Activated CD4-positive, alpha-beta T cell treated with anti-CD3 and anti-CD28 coated beads, Interleukin-10, Interleukin-2, amounts not matched to agents 100 ng/mL and 50 ng/mL, durations not matched to agents 16 hours and 8 hours (primary cell): ENCODE measurements at places on chromosomes 7 and 10.

DNA sequence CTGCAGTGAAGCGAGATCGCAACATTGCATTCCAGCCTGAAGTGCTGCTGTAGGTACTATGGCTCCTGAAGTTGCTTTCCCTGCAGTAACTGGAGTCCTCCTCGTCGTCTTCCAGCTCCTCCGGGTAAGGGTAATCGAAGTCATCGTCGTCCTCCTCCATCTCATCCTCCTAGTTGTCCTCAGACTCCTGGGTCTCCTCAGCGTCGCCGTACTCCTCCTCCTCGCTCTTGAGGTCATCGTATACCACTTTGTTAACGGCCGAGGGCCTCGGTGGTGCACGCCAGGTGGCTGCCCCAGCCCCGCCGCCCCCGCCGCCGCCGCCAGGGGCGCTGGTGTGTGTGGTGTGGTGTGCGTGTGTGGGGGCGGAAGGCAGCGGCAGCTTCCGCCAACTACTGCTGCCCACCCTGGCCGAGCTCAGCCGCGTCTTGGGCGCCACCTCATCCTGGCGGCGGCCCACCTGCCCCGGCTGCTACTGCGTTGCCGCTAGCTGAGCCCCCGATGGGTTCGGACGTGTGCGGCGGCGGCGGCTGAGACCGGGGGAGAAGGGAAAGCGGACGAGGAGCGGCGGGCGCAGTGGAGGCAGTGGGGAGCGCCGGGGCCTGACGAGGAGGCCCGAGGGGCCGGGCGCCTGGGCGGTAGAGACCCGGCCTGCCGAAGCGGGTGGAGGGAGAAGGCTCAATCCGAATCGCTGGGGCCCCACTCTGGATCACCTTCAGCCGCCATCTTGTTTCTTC, 11.8 kb upstream of the ACBD5 start:
- peak; percentile 87 for DNase-seq

- no peak for DNase-seq
Measured at GRCh38 chr10:20957744-20958143, 60.6 kb upstream of the NEBL start.

DNA sequence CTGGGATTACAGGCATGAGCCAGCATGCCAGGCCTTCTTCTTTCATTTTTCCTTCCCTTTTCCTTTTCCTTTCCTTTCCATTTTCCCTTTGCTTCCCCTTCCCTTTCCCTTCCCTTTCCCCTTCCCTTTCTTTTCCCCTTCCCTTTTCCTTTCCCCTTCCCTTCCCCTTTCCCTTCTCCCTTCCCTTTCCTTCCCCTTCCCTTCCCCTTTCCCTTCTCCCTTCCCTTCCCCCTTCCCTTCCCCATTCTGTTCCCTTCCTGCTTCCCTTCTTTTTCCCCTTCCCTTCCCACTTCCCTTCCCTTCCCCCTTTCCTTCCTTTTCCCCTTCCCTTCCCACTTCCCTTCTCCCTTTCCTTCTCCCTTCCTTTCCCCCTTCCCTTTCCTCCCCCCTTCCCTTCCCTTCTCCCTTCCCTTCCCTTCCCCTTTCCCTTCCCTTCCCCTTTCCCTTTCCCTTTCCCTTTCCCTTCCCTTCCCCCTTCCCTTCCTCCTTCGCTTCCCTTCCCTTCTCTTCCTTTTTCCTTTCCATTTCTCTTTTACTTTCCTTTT, 712.2 kb upstream of the POM121L12 start:
- no peak for DNase-seq

DNA sequence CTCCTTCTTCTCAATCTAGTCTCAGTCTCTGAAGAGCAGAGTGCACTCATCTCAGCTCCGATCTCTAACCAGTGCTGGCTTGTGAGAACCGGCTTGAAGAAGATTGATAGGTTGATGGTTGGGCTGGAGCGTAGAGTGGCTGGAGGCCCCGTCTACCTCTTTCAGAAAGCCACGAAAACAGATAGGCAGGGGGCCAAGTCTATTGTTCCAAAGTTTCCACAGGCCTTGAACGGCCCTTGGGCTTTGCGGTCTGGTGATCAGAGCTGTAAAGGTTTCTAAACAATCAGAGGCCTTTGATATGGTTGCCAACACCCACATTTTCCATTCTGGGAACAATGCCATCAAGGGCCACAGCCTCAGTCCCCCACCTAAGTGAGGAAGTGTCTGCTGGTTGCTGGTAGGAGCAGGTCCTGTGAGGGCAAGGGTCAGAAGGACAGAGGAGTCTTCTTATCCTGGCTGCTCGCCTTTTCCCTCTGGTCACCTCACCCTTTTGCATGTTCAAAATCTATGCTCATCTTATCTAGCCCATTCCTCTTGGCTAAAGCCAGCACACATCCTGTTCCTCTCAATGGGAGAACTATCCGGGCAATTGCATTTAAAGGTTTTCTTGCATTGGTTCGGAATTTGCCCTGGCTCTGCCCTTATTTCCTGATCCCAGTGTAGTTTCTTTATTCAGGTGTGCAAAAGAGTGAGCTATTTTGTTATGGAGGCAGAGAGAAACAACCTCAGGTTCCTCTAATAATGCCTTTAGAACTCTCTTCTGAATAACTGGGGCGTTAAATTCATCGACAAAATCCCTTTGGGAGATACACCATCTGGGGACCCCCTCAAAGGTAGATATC, 70.3 kb upstream of the KMT2E start:
- DNase-seq = peak; percentile 86

- no peak for DNase-seq
Measured at GRCh38 chr10:35480142-35480541, 125.0 kb upstream of the GJD4 start.

DNA sequence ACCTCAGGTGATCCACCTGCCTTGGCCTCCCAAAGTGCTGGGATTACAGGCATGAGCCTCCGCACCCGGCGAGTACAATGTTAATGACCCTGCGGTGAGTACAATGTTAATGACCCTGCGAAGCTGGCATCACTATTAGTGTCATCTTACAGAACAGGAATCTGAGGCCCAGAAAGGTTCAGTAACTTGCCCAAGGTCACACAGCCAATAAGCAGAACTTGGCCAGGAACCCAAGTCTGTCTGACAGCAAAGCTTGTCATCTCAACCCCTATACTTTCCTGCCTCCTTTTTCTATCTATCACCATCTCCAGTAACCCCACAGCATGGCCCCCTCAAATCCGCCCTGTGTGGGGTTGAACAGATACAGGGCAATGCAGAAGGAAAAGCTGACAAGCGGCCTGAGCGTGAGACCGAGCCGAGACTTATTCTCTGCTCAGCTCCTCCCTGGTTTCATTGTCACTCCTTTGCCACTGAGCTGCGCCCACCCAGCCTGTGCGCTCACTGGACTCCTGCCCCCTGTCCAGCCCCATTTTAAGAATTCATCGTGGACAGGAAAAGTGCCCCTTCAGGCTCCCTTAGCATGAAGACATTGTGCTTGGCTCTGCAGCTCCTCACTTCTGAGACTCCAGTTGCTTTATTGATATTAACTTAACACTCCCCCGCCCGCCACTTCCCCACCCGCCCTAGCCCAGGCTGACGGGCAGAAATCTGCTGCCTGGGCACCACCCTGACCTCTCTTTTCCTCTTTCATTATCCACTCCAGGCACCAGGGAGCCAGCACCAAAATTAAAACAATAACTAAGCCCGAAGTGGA, 58.1 kb upstream of the LBX1 start:
- DNase-seq = no peak

DNA sequence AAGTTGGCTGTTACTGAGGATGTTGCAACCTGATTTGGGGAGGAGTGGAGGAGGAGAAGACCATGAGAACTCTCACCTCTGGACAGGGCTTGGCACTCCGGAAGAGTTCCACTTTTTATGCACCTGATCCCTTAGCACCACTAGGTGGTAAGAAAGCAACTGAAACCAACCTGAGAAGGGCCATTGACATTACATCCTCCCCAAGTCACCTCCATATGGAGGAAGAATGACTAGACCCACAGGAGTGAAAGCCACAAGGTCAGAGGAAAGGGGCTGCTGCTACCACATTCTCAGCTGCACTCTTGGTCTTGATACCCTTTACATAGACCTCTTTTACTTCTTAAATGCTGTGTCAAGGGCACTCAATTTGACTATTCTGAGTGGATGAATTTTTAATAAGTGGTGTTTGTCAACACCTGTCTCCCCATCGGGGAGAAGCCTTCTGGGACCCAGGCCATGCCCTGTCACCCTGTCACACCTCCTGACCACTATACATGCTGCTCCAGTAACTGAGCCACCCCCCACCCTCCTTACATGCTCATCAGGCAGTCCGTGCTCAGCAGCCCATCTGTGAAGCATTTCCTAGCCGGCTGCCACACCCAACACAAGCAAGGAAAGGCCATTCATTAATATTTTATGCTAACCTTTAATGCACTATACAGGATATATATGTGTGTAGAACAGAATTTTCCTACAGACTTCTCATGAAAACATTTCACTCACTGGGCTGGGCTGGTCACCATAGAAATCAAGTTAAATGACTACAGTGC, 362.9 kb downstream of the GFRA1 start:
- no peak for DNase-seq

- DNase-seq = no peak
Measured at GRCh38 chr7:139600306-139600705, 76.8 kb downstream of the CLEC2L start.

DNA sequence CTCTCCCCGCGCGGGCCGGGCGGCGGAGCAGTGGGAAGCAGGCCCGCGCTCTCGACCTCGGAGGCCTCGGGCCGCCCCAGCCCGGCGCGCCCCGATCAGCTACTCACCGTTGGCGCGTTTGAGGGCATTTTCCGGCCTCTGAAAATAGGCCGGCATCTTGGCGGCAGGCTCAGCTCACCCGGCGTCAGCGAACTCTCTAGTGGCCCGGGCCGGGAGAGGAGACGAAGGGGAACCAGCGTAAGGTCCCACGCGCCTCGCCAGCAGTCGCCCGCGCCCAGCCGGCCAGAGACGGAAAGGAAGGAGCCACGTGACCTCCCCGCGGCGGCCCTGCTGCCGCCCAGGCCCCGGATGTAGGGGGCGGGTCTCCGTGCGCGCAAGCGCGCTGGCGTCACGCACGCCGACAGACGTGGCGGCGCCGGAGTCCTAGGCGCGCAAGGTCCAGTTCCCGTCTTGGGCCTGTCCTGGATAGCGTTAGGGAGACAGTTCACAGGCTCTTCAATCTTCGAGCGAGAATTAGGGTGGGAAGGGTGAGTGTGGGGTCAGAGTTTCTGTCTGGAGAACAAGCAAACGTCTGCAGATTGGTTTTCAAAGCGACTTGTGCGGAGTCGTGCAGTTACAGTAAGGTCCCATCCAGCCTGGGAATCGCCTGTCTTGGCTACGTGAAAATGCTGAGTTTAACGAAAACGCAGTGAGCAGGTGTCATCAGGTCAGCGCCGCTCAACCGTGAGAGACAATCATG, at the start of gene EIF3A:
Gene EIF3A, minus strand, starts transcription at position 297 of the 739 bp plus-strand sequence. Its CDS starts 141 bp downstream, at position 156.
- peak; percentile 96 for DNase-seq

DNA sequence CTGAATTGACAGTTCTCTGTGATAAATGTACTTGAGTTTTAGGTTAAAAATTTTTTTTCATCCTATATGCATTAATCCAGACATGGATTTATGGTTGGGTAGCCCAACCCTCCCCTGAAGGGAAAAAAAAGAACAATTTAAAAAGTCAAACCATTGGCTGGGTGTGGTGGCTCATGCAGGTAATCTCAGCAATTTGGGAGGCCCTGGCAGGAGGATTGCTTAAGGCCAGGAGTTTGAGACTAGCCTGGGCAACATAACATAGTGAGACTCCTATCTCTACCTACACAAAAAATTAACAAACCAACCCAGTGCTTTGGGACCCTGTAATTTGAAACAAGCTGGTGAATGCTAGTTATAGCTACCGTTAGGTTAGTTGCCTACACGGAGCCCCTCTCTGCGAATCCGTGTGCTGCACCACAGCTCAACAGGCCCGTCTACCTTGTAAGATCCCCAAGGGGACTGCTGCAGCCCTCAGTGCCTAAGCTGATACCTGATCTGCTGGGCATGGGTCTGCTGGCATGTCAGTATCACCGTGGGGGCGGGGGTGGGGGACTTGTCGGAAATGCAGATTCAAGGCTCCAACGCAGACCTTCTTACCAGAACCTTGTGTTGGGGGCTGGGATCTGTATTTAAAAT, 32.8 kb downstream of the TSPAN14 start:
- no peak for DNase-seq

DNA sequence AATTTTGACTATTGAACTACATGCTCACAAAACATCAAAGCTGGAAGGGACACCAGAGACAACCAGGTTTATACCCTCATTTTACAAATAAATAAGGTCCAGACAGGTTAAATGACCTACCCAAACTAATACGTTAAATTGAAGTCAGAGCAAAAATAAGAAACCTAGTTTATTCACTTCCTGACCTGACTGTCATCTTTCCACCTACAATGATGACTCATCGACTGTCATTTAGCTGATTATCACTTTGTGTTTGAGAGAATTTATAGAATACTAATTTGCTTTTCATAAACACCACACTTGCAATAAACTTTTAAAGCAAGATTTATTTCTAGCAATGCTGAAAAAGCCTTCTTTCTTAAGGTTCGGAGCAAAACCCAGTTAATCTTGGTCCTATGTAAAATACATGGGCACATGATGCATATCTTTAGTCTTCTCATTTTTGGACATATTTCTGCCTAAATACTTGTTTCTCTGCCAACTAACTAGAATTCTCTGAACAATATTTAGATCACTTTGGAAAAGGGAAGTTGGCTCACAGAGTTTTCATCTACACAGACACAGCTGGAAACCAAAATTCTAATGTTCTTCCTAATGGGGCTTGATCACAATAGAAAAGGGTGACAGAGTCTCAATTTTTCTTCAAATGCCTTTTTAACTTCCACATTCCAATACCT, 16.7 kb upstream of the LRRN3 start:
- DNase-seq = peak; percentile 71

DNA sequence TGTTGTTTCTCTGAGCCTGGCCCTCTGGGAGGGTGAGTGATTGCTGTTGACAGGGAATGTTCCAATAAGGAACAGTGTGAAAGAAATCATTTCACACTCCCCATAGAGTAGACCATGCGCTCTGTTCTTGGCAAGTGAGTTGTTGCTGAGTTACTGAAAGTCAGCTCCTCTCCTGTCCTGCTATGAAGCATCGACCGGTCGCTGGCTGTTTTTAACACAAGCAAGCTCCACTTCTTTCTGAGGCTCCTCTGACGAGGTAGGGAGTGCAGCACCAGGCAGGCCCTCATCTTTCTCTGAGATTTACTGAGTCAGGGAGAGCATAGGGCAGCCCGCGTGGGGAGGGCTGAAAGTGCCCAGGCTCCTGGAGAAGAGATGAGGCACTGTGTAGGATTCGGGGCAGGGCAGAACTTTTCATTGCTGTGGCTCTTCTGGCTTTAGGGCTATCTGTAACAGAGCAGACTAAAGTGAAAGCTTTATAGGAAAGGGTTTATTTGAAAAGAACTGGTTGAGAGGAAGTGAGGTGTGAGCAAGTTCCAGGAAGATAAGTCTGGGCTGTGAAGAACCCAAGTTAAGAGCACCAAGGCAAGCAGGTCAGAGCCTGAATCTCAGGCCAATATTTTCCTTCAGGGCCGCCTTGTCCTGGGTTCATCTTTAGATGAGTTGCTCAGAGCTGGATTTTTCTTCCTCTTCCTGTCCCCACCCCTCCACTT, 332.2 kb downstream of the CCSER2 start:
- no peak for DNase-seq

DNA sequence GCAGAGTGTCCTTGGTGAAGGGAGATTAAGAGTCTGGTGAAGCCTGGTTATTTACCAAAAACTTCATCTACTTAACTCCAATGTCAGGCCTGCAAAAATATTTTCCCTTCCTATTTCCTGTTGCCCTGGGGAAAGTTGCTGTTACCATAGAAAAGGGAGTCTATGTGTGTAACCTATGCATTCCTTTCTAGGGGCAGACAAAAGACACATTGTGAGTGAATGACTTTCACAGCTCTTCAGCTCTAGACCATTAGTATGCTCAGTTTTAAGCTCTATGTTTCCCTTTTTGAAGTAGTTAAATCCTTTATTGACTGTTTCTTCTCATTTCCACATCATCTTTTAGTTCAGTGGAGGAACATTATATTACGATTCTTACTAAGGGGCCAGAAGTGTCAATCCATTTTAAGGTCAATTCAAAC, 45.6 kb upstream of the SGCE start:
- DNase-seq = no peak
